Aorta (tissue), 5 donors: ENCODE measurements at places on chromosomes 6 and 20.

DNA sequence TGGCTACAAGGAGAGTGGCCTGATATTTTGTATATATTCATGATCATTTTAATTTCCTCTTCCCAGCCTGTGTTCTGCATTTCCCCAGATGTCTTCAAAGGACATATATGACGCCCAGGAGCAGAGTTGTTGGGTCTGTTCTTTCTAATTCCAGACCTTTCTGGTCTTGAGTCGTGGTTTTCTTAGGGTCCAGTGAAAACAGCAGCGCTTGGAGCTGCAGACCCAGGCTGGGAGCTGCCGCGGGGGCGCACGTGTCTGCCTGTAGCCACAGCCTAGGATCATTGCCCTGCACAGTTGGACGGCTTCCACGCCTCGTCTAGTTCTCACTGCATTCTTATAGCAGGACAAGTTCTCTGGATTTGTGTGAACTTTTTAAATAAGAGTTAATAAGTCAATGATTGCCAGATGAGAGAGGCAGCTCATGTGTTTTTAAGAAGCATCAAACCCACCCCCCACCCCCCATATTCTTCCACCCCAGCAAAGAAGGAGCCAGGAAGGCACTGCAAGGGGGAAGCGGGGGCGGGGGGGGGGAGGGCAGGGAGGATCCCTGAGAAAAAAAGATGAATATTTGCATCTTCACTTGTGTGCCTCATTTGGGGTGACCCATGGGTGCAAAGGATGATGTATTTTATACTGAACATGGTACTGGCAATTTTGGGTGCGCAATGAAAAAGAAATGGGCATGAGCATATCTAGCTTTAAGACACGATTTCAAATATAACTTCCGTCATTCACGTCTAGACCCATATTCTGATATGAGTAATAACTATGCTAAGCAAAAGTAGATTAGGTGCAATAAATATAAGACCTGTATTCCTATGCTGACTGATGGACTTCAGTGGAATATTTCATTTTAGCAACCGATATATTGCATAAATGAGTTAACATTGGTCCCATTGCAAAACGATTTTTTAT lies 160.0 kb downstream of the TBXT start:
- H3K36me3 ChIP-seq = no peaks in the 10 kb centered on the region
- H3K27ac ChIP-seq = no peak overlapping the region
- no peaks in the 10 kb centered on the region for H3K4me1 ChIP-seq
- DNase-seq = peak; percentile 83
- H3K27me3 ChIP-seq = peaks cover 1% of the 10 kb centered on the region

- peaks cover 1% of the 10 kb centered on the region for H3K4me1 ChIP-seq
- no peak overlapping the region for H3K27ac ChIP-seq
- no peak overlapping the region for H3K4me3 ChIP-seq
- H3K36me3 ChIP-seq = no peaks in the 10 kb centered on the region
- no peak for DNase-seq
Measured at GRCh38 chr6:160038479-160038878, 69.6 kb downstream of the IGF2R start.

DNA sequence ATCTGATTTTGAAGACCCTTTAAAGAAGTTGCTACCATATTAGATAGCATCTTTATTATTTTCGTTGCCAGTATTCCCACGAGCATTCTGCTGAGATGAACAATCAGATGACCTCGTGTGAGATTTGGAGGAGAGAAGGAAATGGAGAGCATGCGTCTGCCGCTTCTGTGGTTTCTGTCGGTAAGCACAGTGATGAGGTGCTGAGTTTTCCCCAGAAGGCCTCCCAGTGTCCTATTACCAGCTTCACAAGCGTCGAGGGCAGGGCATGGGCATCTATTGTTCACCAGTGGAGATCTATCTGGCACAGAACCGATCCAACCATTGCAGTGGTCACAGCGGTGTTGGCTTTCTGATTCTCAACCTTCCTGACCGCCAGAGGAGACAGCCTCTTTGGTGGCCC lies 29.4 kb downstream of the TRAF3IP2 start:
- no peaks in the 10 kb centered on the region for H3K27me3 ChIP-seq
- H3K4me1 ChIP-seq = no peaks in the 10 kb centered on the region
- no peak for DNase-seq
- H3K27ac ChIP-seq = no peak overlapping the region
- H3K36me3 ChIP-seq = peaks cover 3% of the 10 kb centered on the region

GRCh38 chr6:79862126-79862525 lies 85.2 kb downstream of the ELOVL4 start:
- no peaks in the 10 kb centered on the region for H3K4me1 ChIP-seq
- no peak for DNase-seq
- no peaks in the 10 kb centered on the region for H3K36me3 ChIP-seq
- no peak overlapping the region for H3K4me3 ChIP-seq
- H3K27ac ChIP-seq = no peak overlapping the region

GRCh38 chr20:5918856-5919625 lies 31.3 kb downstream of the TRMT6 start:
- no peaks in the 10 kb centered on the region for H3K27me3 ChIP-seq
- no peak for DNase-seq
- no peak overlapping the region for H3K27ac ChIP-seq
- H3K4me3 ChIP-seq = no peak overlapping the region
